Right ventricle myocardium inferior (tissue), 1 donor: ENCODE measurements at places on chromosomes 3 and 15. TPM values are rescaled to one million over a fixed set of nuclear protein-coding genes. Genes with fewer than 3 reads are reported as not detected.

- no peak for DNase-seq
Observed at GRCh38 chr3:79369306-79369705, 398.5 kb downstream of the ROBO1 start.

GRCh38 chr3:184423561-184423960, 43.7 kb downstream of the CHRD start:
- DNase-seq, result no peak

DNA sequence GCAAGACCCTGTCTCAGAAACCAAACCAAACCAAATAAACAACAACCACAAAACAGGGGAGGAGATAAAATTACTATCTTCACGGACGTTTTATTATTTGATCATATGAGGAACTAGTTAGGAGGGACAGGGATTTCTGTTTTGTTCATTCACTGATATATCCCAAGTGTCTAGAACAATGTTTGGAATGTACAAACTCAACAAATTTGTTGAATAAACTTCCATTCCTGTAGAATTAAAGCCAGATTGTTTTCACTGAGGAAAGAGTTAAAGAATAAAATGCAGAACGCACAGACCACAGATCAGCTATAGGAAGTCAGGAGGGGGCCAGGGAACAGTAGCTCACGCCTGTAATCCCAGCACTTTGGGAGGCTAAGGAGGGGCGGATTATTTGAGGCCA, 6.5 kb upstream of the STRC start:
- no peak for DNase-seq

GRCh38 chr3:50138266-50139200, 16.6 kb upstream of the SEMA3F start:
- DNase-seq, result peak; percentile 4

GRCh38 chr15:33048255-33048654, 146.3 kb downstream of the FMN1 start:
- DNase-seq, result no peak

DNAJB11 gene
- total RNA-seq, result 26.5 TPM

DNA sequence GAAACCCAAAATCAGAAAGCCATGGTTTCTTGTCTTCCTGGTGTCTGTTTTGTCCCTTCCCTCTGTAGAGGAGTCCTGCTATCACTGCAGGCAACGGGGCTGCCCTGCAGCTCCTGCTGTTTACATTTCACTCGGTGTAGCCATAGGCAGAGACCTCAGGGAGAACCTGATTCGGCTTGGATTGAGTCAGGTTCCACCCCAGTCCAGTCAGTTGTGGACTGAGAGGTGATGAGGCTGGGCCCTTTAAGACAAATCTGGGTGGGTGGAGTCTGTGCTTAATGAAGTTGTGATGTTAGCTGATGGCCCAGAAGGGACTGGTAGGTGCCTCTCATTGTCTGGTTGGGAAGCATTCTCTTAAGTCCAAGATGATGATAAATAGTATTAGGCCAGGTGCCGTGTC, 35.7 kb downstream of the FLNB start:
- no peak for DNase-seq

PLCL2 gene
- 72.9 TPM for total RNA-seq

DNA sequence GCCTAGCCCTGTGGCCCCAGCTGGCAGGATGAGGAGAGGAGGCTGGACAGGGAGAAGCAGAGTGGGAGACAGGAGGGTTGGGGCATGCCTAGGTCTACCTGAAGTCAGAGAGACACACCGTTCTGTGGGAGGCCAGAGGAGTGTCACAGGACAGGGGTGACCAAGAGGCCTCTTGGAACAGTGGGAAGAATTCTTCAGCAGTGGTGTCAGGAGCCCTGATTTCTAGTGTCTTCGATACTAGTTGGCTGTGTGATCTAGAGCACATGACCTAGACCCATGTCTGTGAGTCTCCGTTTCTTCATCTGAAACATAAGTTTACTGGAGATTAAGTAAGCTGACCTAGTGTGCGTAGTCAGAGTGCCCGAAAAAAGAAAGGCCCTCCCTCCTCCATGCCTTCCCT, 92.2 kb downstream of the EEFSEC start:
- DNase-seq, result no peak

ARMC8 gene
- 25.4 TPM for total RNA-seq

DNA sequence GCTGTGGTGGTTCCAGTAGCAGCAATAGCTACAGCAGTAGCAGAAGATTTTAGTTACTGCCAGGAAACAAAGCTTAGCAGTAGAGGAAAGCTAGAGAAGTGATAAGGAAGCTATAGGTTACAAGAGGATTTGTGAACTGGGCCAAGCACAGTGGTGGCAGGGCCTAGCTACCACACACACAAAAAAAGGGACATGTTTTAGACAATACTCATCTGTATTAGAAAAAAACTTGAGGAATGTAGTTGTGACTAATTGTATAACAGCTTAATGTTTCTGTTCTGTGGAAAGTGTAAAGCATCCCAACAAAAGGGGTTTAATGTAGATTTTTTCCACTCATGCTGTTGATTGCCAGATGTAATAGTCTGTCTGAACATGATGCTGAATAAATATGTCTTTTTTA, 29.9 kb upstream of the PFN2 start:
- no peak for DNase-seq

GRCh38 chr3:127682561-127682960, 9.8 kb downstream of the ABTB1 start:
- no peak for DNase-seq

GRCh38 chr15:98548139-98548971, 100.0 kb upstream of the IGF1R start:
- peak; percentile 90 for DNase-seq

CAND2 gene
- 56.7 TPM for total RNA-seq

- DNase-seq, result no peak
Observed at GRCh38 chr3:113548501-113548900, 16.1 kb downstream of the SIDT1 start.

CNTN3 gene
- total RNA-seq, result 3.4 TPM

MRPS25 gene
- 140 TPM for total RNA-seq

DNA sequence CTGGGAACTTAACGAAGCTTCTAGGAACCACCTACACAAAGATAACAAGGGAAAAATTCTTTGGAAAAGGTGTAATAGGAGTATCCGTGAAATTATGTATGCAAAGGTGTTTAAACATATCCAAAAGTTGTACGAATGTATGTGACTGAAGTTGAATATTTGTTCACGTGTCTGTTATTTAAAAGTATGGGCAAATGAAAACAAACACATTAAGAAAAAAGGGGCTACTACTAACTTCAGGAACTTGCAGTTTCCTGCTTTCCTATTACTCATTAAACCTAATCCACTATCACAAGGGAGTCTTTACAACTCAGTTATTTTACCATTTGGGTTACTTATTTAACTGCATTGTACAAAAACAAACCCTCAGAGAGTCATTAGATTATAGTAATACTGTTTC, 33.9 kb upstream of the GRAMD1C start:
- no peak for DNase-seq

DNA sequence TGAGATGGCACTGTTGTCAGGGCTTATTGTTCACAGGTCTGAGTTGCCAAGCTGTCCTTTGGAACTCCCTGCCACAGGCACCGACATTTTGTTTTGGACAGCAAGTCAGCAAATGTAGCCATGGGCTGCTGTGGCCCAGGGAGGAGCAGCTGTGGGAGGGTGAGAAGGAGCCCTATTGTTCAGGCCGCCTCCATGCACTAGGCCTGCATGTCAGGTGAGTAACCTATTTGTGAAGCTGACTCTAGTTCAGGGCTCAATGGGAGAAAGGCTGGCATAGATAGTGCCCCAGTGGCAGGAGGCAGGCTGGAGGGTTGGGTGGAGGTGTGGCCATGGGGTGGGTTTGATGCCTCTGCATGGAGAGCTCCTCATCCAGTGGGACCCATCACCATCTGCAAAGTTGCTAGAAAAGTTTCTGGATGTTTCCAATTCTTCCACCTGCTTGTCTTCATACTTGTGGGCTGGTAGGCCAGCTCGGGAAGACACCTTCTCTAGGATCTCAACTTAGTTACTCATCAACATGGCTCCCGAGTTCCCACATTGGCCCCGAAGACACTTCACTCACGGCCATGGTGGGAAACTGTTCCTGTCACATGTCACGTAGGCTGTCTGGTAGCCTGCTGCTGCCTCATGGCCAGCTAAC, 19.5 kb downstream of the AMOTL2 start:
- DNase-seq, result peak; percentile 58

GRCh38 chr3:55516392-55517030, 29.4 kb upstream of the WNT5A start:
- DNase-seq, result no peak

- no peak for DNase-seq
Observed at GRCh38 chr3:108305484-108306172, 9.3 kb downstream of the HHLA2 start.

DNA sequence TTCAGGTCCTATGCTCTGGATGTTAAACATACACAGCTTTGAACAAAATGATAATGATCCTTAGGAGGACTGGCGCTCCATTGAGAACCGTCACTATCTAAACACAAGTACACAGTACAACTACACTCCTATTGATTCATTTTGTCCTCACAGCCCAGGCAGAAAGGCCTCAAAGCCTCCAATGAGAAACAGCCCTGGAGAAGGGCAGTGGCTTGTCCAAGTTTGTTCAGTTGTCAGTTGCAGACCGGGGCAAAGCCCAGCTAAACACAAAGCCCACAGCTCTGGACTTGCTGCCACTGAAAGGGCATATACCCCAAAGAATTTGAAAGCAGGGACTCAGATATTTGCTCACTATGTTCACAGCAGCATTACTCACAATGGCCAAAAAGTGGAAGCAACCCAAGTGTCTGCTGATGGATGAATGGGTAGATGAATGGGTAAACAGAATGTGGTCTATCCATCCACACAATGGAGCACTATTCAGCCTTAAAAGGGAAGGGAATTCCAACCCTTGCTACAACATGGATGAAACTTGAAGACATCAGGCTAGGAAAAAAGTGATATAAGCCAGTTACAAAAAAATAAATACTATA, 34.7 kb downstream of the NUP210 start:
- no peak for DNase-seq

DNA sequence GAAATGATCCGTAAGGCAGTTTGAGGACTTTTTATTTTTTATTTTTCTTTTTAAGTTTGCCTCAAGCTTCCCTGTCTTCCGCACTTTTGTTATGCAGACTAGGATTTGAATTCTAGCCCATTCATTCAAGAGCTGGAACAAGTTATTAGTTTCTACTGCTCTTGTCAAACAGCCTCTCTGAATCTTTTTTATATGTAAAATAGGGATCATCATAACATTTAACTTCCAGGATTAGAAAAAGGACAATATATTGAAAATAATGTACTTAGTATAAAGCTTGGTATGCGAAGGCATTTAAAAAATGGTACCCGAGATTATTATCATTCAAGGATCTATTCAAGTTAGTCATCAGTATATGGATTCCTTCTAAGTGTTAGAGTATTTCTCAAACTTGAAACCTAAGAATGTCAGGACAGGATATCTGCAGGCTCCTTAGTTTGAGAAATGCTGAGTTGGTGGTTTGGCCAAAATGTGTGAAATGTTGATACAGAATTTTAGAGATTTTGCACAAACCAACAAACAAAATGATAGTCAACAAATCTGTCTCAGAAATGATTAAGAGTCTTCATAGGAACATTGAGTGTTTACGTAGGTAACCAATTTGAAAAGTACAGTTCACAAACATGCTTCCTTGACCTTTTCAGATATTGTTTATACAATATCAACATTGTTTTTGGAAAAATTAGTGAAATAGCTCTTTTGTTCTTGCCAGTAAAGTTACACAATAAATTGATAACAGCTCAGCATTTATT, 40.5 kb upstream of the IGSF10 start:
- DNase-seq, result no peak

DNA sequence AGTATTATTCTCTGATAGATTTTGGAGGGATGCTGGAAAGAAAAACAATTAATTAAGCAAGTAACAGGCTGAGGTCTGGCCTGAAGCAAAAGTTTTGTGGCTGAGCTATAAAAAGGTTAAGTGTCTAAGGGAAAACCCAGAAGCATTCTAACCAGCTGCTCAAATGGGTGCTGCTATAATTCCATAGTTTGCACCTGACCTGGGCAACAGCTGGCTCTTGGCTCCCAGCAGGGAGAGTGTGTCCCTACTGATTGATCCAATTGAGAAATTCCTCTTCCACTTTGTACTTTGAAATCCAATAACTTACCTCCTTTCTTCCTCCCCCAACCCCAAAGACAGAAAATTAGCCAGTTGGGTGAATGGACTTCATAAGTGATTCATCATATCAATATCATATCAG, 27.7 kb upstream of the SMAD3 start:
- DNase-seq, result no peak

GRCh38 chr3:117989982-117990381, 1044.7 kb downstream of the IGSF11 start:
- no peak for DNase-seq

DNA sequence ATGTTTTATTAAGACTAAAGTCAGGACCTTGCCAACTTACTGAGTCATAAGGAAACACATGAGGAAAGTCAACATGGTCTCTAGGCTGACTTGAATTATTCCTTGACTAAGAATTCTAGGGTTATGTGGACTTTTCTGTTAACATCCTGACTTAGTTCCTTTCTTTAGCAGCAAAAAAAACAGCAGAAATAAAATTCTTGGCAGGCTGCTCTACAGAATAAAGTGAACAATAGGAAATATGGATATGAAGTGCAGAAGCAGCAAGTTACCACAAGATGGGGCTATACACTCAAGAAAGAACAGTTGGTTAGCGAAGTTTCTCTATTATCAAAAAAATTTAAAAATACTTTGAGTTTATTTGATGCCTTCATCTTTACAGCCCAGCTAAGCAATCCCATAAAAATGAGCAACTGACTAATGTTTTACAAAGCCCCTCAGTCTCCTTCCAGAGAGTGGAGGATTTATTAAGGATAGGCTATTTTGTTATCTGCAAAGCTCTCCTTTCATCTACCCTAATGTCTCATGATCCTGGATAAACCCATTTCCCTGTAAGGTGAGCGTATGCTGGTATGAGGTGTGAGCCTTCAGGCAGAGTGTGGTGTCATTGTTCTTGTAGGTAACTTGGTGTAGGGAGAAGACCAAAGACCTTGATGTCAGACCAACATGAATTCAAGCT, 23.1 kb upstream of the MCCC1 start:
- DNase-seq, result no peak

DNA sequence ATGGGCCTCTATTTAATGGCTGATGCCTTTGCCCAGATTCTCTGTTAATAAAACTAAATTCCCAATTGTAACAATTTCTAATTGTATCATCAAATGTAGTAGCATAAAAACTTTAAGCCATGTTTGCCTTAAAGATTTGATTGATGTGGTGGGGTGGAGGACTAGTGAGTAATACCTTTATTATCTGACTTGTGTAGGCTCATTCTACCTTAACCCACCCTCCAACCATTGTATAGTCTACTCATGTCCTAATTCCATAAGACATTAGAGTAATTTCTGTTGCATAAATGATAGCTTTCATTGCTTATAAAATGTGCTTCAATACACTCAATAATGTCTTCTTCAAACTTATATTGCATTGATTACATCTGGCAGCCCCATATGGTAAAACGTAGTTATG, 25.8 kb downstream of the SERPINI1 start:
- no peak for DNase-seq
